ENCODE measurements at places on chromosomes 3 and 15.

DNA sequence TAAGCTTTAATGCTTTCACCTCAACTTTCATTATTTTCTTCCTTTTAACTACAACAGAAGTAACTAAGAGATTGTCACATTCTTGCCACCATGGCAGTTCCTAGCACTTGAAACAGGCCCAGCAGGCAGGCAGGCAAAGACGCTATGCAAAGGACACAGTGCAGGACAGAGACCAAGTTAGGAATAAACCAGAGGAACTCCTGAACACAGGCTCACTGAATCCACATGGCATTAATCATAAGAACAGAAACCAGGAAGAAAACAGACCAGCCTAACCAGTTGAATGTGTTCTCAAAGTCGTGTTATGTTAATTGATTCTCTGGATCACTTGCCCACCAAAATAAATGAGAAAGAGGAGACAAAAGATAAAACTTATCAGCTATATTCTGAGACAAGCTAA lies 397.6 kb downstream of the TBL1XR1 start:
- DNase-seq, result no peak

- no peak for DNase-seq
Observed at GRCh38 chr15:41031232-41032078, 78.2 kb downstream of the CHAC1 start.

- no peak for DNase-seq
Observed at GRCh38 chr3:9747267-9747666, 2.5 kb upstream of the OGG1 start.

GRCh38 chr3:33250712-33251111 lies 26.5 kb upstream of the FBXL2 start:
- no peak for DNase-seq

DNA sequence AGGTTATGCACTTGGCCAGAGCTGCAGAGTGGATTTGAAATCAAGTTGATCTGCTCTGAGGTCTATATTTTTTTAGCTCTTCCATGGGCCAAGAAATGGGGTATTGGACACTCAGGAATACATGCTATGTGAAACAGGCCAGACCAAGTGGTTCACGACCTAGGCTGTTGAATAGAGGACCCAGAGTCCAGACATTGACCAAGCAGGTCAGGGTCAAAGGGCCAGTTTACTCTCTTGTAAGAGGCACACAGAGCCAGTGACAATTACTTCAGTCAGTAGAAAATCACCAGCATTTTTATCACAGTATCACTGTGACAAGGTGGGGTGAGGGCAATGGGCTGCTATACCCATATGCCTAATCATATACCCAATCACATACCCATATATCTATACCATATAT lies 320.6 kb upstream of the RORA start:
- no peak for DNase-seq

DNA sequence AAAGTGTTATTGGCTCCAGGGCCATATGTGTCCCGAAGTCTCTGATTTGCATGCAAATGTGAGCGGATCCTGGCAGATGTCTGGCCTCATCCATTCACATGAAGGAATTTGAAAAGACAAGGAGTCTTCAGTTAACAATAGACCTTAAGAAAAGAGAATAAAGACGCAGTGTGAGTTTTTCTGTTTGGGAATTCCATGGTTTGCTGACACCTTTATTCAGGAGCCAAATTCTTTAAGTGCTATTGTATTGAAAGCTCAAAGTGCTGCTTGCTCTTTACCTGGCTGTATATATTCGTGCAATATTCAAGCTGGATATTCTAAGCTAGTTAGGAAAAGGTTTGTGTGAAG lies 2.2 kb downstream of the LRRN1 start:
- no peak for DNase-seq

- no peak for DNase-seq
Observed at GRCh38 chr3:48395714-48396113, 23.7 kb downstream of the FBXW12 start.
